ENCODE measurements at places on chromosomes 4 and X. TPM values are rescaled to one million over a fixed set of nuclear protein-coding genes. Genes with fewer than 3 reads are reported as not detected.
A peak's percentile ranks its signal among the peaks of the same experiment; 100 is the strongest.

- no peak for ATAC-seq
Observed at GRCh38 chrX:9339603-9340491, 125.0 kb upstream of the TBL1X start.

Gene USO1
- 66.0 TPM for total RNA-seq

Gene CENPVL1
- not detected for total RNA-seq

Gene CTAG1A
- total RNA-seq, result not detected

GRCh38 chrX:131987252-131987651 is 35.9 kb upstream of the STK26 start:
- peak; percentile 81 for ATAC-seq

DNA sequence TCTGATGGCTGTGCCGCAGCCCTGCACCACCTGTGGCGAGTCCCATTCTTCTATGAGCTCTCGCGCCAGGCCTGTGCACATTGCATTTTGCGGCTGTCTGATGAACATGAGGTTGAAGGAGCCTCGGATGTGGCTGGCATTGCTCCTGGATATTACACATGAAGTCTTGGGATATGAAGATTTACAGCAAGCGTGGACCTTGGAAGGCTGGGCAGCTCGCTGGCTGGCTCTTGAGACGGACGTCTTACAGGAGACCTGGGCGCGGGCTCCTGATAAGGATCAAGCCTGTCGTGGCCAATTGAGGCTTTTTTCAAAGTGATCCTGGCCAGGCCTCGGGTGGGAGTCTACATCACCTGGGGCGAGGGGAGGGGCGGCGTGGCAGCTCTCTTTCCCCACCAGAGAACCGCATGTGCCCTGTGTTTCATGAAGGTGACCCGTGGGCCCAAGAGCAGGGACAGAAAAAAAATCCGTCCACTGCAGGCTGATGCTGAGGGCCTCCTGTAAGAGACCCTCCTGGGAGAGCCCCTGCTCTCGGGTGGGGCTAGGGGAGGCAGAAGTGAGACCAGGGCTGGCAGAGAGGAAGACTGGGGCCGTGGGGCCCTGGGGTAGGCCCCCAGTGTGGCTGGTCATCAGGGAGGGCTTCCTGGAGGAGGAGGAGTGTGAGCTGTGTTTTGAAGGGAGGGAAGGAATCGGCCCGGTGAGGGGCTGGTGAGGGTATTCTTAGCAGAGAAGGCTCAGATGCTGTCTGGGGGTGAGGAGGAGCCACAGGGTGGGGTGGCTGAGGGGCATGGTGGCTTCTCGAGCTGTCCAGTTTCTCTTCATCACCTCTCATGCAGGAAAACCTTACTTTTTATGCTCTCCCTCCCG is 23.6 kb downstream of the CPZ start:
- ATAC-seq, result no peak

GRCh38 chr4:127355743-127356142 is 277.0 kb upstream of the INTU start:
- no peak for ATAC-seq

- ATAC-seq, result no peak
Observed at GRCh38 chr4:144451766-144452450, 194.0 kb upstream of the HHIP start.

Gene P2RY8
- 89.0 TPM for total RNA-seq

DNA sequence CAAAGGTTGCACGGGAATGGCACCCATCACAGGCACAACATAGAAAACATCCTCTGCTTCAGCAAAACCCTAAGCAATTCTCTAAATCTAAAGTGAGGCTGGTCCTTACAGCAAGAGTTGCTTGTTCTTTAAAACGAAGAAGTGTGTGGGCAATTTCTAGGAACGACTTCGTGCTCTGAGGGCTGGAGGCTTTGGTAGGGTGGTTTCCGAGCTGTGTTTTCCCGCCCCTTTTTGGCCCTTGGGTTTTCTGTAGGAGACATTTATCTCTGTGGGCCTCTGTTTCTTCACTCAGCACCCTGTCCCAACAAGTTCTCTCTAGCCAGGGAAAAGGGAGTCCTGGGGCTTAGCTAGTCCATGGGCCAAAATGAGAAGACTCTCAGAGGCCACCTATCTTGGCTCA is 84.2 kb downstream of the SLC2A9 start:
- peak; percentile 43 for ATAC-seq

GRCh38 chr4:153113061-153113837 is 91.0 kb upstream of the TRIM2 start:
- peak; percentile 22 for ATAC-seq

- ATAC-seq, result no peak
Observed at GRCh38 chr4:2991243-2991642, 27.9 kb downstream of the GRK4 start.

DNA sequence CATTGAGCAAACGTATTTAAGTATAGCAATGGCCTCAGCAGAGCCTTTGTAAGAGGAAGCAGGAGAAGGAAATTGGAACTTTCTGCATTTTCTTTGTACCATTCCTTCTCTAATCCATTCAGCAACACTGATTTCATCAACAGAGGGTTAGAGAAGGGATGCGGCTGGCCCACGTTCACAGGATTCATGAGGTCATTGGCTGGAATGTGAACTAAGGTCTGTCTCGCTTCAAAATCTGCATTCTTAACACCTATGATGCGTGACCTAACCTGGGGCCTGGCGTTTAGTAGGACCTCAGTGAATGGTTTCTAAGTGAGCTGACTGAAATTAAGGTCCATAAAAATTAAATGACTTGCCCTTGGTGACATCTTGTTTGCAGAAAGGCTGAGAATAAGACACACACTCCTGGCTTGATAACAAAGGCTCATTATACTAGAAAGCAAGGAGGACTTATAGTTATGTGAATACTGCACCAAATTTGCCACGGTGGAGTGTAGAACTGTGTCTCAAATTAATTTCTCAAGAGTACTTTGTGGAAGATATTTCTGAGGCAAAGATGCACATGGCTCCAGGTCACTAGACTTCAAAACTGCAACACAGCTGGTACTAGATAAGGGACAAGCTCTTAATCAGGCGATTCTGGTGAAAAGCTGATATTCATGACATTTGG is 25.4 kb downstream of the FGFBP1 start:
- no peak for ATAC-seq

- ATAC-seq, result no peak
Observed at GRCh38 chrX:42073448-42073847, 150.1 kb upstream of the CASK start.

DNA sequence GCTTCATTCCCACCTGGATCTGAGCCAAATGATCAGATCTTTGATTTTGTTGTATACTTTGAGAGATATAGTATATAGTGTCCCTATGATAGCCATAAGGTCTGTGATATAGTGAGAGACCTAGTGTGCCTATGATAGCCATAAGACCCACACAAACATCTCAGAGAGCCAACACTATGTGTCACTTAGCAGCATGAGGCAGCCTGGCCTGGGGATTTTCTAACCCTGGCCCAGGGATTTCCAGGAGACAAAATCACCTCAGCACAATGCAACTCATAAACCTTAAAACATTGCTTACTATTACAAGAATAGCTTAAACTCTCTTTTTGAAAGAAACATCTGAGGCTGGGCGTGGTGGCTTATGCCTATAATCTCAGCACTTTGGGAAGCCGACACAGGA is 23.2 kb upstream of the COL25A1 start:
- ATAC-seq, result no peak

Gene DHRSX
- 21.6 TPM for total RNA-seq

GRCh38 chr4:100289530-100289888 is 99.2 kb upstream of the DDIT4L start:
- ATAC-seq, result no peak

Data from activated T-helper 17 cell treated with anti-CD3 and anti-CD28 coated beads, Interleukin-2, amount 50 U/mL, for 72 hours (primary cell).